Iris pigment epithelial cell (primary cell): ENCODE measurements at places on chromosomes 3 and 15.

DNA sequence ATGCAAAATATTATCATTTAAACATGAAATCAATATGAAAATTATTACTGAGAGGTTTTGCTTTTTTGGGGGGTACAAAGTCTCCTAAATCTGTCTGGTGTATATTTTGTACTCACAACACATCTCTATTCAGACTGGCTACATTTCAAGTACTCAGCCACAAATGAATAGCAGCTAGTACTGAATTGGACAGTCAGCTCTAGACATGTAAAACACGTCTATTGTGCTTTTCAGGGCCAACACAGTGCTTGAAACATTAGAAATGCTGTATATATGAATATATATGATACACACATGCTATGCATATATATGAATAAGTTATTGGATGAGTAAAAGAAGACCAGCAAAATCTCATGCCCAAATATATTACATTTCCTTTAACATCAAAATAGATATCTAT, 103.8 kb upstream of the CFAP20DC start:
- DNase-seq = no peak

DNA sequence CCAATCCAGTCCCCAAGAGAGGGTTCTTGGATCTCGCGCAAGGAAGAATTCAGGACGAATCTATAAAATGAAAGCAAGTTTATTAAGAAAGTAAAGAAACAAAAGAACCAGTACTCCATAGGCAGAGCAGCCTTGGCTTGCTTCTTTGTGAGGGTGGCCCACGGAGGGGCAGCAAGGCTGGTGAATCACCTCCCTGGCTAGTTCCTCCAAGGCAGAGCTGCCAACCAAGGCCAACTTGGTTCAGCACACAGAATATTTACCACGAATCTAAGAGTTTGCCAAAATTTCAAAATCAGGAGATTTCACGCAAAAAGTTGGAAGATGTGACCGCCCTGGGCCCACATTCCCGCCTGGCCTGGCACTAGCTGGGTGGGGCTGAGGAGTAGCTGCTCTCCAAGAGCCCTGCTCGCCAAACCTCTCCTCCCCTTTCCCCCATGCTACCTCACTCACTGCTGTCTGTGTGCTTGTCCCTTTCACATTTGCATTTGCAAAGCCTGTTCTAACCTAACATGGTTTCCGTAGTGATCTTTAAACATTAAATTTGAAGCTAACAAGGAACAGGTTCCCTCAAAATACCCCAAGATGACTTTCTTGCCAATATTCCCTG, 26.2 kb upstream of the DCUN1D1 start:
- DNase-seq = no peak

DNA sequence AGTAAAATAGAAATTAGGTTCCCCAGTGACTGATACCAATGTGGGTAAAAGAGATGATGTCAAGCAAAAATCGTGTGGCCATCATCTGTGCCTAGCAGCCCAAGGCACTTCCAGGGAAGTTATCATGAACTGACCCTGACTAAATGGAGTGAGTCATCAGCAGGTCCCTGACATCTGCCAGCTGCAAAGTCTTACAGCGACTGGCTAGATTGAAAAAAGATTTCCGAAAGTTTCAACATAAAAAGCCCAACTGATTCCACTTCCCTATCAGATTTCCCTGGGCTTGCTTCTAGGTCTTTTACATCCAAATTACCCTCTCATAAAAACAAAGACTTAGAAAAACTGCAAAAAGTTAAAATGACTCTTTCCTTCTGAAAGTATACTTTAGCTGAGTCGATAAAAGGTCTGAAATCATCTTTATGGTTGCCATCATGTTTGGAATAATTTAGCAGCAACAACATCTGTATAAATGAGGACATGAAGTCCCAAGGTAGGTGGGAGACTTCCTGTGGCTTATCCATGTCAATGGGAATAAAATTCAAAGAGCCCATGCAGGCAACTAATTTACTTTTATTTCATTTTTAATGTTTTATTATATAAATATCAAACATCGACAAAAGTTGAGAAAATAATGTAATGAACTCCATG, 342.8 kb downstream of the ERC2 start:
- peak; percentile 80 for DNase-seq

- DNase-seq = no peak
Measured at GRCh38 chr3:141528800-141529199, 42.0 kb downstream of the RASA2 start.

DNA sequence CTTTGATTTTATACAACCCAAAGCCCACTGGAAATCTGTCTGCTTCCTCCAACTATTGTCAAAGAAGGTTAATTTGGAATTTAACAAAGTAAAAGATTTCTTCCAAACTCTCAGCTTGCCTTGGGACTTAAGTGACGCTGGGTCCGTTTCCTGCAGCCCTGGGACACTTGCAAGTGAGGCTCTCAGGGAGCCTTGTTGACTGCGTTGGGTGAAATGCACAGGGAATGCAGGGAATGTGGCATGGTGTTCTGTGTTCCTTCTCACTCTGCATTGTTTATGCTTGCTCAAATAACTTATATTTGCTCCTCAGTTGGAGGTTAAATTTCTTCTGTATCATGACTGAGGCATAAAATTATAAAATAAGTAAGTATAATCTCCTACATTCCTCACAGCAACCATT, 60.9 kb upstream of the TJP1 start:
- peak; percentile 67 for DNase-seq

DNA sequence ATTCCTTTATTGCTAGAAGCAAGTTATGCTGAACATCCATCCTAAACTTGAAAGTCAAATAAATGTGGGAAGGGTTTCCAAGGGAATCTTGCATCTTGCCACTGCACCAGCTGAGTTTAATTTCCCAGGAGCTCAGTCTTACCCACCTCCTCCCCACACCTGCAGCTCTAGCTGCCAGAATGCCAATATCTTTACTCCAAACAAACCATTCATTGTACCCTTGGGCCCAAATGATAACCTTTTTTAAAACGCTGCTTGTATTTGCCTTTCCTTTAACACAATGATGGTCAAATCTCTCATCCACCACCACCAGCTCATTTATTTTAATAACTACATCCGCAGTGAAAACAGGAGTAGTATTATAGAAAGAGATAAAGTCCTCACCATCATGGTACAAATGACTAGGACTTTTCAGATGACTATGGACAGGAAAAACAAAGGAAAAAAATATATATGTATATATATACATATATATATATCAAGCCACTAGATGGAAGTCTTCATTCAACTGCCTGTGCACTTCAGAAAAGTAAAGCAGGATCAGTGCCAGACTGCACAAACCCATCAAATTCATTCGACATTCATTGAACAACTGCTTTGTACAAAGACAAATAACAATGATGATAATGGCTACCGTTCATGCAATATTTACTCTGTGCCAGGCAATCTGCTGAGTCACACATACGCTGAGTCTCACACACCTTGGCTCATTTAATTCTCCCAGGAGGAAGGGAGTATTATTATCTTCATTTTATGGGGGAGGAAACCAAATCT, 44.0 kb downstream of the BFSP2 start:
- DNase-seq = peak; percentile 37

GRCh38 chr15:29942143-29942542, 119.9 kb upstream of the TJP1 start:
- no peak for DNase-seq

GRCh38 chr3:40229963-40230362, 79.5 kb upstream of the EIF1B start:
- DNase-seq = no peak

- DNase-seq = no peak
Measured at GRCh38 chr3:45027441-45027840, 1.3 kb downstream of the CLEC3B start.

GRCh38 chr15:25529774-25530173, 91.0 kb upstream of the UBE3A start:
- no peak for DNase-seq

DNA sequence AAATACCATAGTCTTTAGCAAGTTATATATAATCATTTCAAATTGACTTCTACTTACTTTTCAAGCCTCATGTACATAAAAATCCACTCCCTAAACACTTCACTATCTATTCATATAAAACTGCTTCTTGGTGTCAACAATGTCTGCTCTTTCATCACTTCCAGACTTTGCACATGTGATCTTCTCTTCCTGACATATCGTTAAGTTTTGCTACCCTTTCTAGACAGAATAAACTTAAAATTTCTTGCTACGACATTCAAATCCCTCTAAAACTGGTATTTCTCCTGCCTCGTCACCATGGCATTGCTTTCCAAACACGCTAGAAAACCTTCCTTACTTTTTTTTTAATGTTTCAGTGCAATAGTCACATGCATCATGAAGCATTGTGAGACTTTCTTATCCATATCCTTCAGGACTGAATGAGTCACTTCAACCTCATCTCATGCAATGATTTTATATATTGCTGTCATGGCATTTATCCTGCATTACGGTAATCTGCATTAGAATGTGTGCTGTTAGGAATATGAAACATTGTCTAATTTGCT, 122.8 kb downstream of the GMNC start:
- DNase-seq = no peak

DNA sequence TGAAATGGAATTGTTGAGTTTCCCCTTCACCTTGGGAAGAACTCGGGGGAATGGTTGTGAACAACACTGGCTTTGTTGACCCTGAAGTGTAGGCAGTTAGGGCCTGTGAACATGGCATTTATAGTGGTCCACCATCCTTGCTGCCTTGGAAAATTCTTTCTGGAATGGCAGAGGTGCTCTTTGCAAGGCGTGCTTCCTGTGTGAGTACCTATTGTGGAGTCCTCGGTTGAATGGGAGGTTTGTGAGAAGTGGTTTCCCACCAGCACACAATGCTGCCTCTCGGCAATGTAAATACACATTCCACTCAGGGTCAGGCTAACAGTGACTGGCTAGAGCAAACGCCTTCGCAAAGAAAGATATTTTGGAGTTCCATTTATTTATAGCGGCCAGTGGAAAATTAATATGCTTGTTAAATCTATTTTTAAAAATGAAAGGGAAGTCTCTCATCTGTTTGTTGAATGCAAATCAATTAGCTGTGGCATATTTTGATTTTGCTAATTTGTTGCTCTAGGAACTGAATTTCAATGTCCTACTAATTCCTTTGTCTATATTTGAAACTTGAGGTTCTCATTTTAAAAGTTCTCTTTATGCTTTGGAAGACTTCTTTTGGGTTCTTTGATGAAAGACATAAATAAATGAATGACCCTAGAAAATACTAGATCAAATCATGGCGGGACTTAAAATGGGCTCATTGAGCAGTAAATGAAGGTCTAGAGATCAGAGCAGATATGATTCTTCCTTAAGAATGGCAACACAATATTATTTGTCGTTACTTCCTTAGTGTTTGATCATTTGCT, 59.5 kb downstream of the FNDC3B start:
- DNase-seq = no peak

DNA sequence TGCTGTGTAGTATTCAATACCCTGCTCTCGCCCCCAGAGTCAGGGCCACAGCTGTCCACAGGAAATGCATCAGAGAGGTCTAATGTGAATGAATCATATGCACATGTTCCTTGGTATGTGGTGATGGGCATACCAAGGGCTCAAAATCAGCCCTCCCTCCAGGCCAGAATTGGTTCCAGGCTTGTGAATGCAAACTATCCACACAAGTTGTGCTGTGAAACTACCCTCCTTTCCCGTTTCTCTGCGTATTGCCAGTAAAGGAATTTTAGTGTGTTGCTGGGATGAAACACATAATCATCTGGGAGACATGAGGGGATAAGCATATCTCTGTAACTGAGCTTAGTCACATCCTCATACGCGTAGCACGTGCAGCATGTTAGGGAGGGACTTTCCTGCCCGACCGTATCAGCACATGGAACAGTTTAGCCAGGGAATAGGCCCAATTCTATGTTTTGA, 9.2 kb upstream of the MME start:
- DNase-seq = peak; percentile 99

DNA sequence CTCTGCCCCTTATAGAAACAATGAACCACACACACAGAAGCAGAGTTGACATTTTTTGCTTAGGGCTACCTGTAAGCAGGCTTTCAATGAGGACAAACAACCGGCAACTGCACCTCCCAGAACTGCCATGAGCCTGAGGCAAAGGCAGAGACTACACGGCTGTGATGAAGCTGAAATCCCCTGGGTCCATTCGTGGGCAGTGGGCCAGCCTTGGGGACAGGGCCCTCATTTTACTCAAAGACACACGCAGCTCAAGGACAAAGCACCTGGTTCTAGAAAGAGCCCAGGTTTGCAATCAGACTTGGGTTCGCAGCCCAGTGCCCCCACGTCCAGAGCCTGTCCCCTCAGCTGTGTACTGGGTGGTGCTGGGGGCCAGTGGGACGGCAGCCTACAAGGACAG, 17.9 kb downstream of the FAM174B start:
- no peak for DNase-seq

GRCh38 chr3:9251055-9251786, 1.8 kb upstream of the SRGAP3 start:
- no peak for DNase-seq

DNA sequence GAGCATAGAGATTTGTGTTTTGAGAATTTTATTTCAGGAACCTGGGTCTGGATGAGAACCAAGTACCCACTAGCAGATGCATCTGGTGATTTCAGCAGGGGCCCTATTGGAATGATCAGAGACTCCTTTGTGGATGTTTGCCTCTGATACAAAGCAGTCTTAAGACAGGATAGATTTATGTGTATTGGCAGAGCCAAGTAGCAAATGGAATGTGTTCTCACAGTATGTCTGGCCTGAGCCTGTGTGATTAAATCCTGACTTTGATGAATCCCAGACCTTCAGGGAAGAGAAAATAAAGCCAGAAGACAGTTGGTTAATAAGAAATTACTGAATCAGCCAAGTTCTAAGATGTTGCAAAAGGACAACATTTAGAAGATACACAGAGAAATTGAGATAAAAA, 755.5 kb upstream of the SEMA6D start:
- DNase-seq = no peak

GRCh38 chr3:123818921-123819429, 65.2 kb downstream of the MYLK start:
- DNase-seq = peak; percentile 90

- DNase-seq = no peak
Measured at GRCh38 chr3:123034120-123034519, 6.6 kb upstream of the SEMA5B start.

- no peak for DNase-seq
Measured at GRCh38 chr3:150407051-150407807, 869 bp upstream of the TSC22D2 start.
